ENCODE measurements at places on chromosomes 5 and 9.

- no peak for DNase-seq
Measured at GRCh38 chr9:96075111-96075510, 199.6 kb downstream of the ERCC6L2 start.

DNA sequence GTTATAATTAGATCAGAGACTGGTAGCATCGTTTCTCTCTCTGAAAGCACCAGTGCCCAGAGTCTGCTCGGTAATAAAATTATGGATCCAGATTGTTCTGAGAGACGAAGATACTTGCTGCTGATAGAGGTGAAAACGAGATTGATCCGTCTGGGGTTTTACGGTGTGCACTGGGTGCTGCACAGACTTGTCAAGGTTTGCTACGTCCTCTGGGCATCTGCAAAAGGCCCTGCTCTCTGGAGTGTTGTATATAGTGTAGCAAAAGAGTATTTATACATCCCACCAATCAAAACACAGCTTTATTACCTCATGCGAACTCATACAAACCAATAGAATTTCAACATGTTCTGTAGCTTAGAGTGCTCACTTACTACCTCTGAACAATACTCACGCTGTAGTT, 219.3 kb downstream of the PBX3 start:
- DNase-seq: no peak

GRCh38 chr5:172052450-172053236, 46.2 kb upstream of the FBXW11 start:
- peak; percentile 33 for DNase-seq

DNA sequence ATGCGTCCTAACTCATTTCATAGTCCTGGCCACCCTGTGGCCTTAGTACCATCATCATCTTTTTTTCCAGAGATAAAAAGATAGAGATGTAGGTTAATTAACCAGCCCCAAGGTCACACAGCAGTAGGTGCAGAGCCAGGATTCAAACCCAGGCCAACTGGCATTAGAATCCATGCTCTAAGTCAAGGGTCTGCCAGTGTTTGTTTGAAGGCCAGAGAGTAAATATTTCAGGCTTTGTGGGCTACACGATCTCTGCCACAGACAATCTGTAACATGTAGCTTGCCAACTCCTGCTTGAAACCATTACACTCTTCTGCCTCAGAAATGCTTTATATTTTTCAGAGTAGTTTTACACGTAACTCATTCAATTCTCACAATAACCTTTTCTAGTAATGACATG, 119.6 kb downstream of the EFNA5 start:
- DNase-seq: no peak

DNA sequence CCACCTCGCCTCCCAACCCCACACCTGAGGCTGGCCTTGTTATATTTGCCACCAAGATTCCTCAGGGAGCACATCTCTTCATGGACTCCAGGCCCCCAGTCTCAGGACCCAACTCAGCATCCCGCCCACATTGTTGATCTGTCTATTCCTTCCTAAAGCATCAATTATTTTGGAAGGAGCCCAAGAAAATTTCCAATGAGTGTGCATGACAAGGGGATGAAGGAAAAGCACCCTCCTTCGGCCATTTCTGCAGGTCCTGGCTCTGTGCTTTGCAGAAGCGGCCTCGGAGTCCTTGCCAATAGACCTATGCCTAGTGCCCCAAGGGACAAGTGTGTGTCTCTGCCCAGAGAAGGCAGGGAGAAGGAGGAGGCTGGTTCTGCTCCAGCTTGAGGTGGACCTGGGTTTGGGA, 273.2 kb downstream of the GADD45G start:
- DNase-seq: no peak

GRCh38 chr9:68546596-68547390, 6.1 kb upstream of the TMEM252 start:
- no peak for DNase-seq

DNA sequence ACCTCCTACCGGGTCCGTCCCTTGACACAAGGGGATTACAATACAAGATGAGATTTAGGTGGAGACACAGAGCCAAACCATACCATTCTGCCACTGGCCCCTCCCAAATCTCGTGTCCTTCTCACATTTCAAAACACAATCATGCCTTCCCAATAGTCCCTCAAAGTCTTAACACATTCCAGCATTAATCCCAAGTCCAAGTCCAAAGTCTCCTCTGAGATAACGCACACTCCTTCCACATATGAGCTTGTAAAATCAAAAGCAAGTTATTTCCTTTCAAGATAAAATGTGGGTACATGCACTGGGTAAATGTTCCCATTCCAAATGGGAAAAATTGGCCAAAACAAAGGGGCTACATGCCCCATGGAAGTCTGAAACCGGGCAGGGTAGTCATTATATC, 463.9 kb upstream of the CDH9 start:
- no peak for DNase-seq

Measured in fibroblast of the conjunctiva (primary cell).